Left forelimb (tissue), 1 donor: ENCODE measurements at places on chromosomes 12 and 14.
A peak's percentile ranks its signal among the peaks of the same experiment; 100 is the strongest.

- DNase-seq: no peak
Observed at GRCh38 chr12:68190301-68190700, 30.8 kb upstream of the IFNG start.

DNA sequence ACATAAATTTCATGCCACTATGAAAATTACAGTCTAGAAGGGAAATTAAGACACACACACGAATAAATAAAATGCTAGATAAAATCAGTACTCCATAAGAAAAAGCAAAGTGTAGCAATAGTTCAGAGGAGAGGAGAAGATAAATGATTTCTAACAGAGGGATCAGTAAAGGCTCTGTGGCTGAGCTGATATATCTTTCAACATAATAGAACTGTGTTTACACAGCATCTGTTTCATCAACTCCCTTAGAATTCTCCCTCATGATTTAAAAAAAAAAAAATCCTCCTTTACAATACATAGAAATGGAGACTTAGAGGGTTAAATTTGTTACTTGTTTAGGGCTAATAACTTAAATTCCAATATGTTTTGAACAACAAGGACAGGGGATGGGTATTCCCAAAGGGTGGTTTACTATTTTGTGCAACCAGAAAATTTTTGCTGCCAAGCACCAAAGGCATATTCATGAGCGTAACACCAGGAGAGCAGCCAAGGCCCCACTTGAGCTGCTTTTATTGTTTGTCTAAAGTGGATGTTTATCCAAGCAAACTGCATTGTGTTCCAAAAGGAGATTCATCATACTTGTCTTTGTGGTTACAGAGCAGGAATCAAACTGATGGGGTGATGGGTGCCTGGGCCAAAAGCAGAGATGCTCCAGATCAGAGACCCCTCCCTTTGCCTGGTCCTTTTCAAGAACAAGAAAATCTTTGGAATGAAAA is 162.7 kb downstream of the BMP4 start:
- DNase-seq: no peak

- DNase-seq: no peak
Observed at GRCh38 chr14:57846596-57846995, 19.3 kb downstream of the SLC35F4 start.

GRCh38 chr12:74897425-74898211 is 312.0 kb downstream of the KCNC2 start:
- DNase-seq: no peak

- no peak for DNase-seq
Observed at GRCh38 chr14:79596551-79596950, 614.8 kb downstream of the DIO2 start.

GRCh38 chr14:55129086-55129427 is at the start of gene LGALS3:
LGALS3 (plus strand) TSS chr14:55129252; CDS start chr14:55137374, 8,122 bp downstream.
- peak; percentile 77 for DNase-seq

GRCh38 chr14:62778310-62778709 is 266.9 kb downstream of the KCNH5 start:
- no peak for DNase-seq

- DNase-seq: no peak
Observed at GRCh38 chr14:39431416-39432178, 636 bp downstream of the FBXO33 start.
